ENCODE measurements at places on chromosomes 7 and 10. TPM values are rescaled to one million over a fixed set of nuclear protein-coding genes. Genes with fewer than 3 reads are reported as not detected.

GRCh38 chr7:70322856-70323255, 724.6 kb downstream of the AUTS2 start:
- peak; percentile 21 for DNase-seq

- no peak for DNase-seq
Measured at GRCh38 chr10:4902571-4903011, 60.6 kb upstream of the AKR1C1 start.

DNA sequence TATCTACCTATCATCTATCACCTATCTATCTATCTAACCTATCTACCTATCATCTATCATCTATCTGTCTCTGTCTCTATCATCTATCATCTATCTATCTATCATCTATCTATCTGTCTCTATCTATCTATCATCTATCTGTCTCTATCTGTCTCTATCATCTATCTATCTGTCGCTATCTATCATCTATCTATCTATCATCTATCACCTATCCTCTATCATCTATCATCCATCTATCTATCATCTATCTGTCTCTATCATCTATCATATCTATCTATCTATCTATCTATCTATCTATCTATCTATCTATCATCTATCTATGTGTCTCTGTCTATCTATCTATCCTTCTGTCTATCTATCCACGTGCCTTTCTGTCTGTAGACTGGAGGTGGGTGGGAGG, 59.5 kb upstream of the FAM20C start:
- DNase-seq, result no peak

- no peak for DNase-seq
Measured at GRCh38 chr10:121803611-121804010, 124.2 kb downstream of the ATE1 start.

- DNase-seq, result no peak
Measured at GRCh38 chr10:8180360-8181109, 126.0 kb downstream of the GATA3 start.

GRCh38 chr10:95837783-95838182, 70.0 kb upstream of the CC2D2B start:
- DNase-seq, result no peak

DNA sequence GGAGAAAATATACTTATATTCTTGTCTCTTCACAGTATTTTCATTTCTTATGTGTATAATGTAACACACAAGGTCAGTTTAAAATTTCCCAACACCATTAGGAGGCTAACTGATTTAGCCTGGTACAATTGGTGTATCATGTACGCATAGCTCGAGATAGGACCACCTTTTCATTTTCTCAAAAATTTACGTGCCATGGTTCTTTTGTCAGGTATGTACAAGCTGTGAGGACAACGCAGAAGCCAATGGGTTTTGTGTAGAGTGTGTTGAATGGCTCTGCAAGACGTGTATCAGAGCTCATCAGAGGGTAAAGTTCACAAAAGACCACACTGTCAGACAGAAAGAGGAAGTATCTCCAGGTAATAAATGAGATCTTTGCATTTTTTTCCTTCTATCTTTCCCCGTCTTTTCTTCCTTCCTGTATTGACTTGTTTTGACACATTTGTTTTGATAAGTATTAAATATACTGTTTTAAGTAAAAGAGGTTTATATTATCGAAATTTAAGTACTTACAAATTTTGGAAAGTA, 55.0 kb downstream of the TRIM24 start:
- no peak for DNase-seq

GRCh38 chr10:115772606-115773005, 500.4 kb downstream of the GFRA1 start:
- peak; percentile 23 for DNase-seq

DNA sequence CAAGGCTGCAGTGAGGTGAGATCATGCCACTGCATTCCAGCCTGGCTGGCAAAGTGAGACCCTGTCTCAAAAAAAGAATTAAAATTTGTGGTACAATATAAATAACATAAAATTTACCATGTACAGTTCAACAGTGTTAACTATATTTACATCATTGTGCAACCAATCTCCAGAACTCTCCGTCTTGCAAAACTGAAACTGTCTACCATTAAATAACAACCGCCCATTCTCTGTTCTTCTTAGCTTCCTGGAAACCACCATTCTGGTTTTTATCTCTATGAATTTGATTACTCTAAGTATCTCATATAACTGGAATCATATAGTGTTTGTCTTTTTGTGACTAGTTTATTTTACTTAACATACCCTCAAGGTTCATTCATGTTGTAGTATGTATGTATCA, 167.6 kb downstream of the AUTS2 start:
- no peak for DNase-seq

DNA sequence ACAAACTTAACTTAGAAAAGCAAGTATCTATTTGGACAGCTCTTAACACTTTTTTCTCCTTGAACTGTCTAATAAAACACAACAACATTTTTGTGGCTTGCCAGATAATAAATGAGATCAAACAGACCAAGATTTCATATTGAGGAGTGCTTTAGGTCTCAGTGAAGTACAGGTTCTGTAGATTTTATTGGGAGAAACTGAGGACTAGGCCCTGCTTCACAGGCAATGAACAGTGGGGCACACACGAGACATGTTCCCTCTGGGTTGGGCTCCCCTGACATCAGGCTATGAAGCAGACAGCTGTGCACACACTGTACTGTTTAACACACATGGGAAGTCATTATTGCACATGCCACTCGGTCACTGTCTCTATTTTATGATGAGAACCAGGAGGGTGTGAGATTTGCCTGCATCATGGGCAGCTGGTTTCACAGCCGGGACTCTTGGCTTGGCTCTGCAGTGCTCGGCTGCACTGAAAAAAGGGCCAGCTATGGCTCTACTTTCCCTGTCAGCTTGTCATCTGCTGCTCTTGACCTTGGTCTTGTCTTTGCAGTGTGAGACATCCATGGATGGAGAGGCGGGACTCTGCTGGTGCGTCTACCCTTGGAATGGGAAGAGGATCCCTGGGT, 4.2 kb downstream of the IGFBP1 start:
- DNase-seq, result no peak

- DNase-seq, result no peak
Measured at GRCh38 chr10:50919010-50919409, 33.6 kb upstream of the A1CF start.

DNA sequence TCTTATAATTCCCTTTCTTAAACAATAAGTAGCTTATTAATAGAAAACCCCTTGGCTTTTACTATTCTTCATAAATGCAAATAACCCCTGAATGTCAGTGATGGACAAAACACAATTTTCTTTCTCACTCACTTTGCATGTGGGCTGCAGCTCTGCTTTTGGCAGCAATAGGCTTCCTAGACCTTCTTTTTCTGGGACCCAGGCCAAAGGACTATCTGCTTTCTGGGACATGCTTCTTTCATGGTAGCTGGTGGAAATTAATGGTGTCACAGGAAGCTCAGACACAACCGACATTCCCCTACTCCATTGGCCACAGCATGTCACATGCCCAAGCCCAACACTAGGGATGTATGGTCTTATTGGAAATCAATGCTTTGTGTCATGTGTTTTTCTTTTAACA, 134.3 kb upstream of the MDFIC start:
- no peak for DNase-seq

DNA sequence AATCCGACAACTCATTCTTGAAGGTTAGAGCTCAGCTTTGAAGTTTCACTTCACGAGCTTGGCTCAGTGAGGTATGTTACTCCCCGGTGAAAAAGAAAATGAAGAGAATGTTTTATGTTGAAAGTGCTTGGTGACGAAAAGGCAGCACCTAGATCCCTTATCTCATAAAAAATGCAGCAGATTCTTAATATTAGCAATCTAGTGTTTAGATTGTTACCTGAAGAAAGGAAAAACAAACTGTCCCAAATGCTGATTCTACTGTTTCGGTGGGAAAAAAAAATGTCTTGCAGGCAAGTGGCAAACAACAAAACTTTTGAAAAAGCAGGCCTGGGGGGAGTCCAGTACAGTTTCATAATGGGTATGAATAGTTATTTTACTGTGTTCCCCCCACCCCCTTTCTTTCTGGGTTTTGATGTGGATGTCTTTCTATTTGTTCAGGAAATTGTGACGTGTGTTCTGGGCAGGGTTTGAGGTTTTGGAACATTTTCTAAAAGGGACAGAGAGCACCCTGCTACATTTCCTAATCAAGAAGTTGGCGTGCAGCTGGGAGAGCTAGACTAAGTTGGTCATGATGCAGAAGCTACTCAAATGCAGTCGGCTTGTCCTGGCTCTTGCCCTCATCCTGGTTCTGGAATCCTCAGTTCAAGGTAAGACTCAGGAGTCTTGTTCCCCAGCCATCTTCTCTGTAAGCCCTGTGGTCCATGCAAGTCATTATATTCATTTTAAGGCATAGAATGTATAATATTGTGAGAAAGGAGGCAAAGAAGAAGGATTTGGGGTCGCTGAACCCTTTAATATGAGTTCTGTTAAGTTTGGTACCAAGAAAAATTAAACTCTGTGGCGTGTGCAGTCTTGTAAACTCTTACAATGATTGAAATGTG, at the start of gene SRGN:
SRGN (plus strand) TSS at position 514 of the 881 bp plus-strand sequence; CDS start at position 569, 55 bp downstream.
- peak; percentile 55 for DNase-seq

Gene BAIAP2L1
- polyA plus RNA-seq, result 7.6 TPM

Gene PDE6C
- 0.75 TPM for polyA plus RNA-seq

Gene TCF7L2
- polyA plus RNA-seq, result 55.8 TPM

Gene OPN1SW
- 2.2 TPM for polyA plus RNA-seq

Gene C10orf62
- polyA plus RNA-seq, result not detected

Gene VSIR
- 50.4 TPM for polyA plus RNA-seq
